ENCODE measurements at places on chromosomes 13 and 19.

DNA sequence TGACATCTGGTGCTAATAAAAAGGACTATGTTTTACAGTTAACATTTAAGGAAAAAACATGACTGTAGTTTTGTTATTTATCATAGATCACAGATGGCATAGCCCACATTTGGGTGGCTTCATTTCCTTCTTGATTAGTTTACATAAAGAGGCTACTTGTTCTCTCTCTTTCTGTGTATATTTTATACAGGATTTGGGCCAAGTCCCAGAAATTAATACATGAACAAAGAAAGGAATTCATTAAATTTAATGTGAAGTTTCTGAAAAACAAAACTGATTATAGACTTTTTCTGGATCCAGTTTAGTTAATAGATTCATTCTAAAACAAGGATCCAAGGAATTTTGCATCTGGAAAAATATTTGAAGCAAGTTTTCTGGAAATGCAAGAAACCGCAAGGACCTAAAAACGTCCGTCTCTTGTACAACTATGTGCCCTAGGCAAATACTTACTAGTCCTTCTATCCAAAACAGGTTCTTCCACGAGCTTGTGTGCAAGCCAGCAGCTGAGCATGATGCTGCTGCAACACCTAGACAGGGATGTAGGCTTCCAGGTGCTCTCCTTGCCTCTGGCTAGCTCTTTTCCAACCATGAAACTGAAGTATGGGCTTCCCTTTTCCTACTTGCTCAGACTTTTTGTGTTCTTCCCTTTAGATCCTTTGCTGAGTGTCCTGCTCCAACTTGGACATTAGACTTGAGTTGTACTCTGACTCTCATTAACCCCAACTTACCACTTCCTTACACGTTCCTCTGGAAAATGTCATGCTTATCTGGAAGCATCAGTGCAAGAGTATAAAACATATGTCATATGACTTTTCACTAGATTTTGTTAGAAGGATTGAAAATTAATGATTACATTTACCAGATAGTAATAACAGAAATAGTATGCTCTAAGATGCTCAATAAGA is 161.5 kb upstream of the STARD13 start:
- peak; percentile 93 for DNase-seq

DNA sequence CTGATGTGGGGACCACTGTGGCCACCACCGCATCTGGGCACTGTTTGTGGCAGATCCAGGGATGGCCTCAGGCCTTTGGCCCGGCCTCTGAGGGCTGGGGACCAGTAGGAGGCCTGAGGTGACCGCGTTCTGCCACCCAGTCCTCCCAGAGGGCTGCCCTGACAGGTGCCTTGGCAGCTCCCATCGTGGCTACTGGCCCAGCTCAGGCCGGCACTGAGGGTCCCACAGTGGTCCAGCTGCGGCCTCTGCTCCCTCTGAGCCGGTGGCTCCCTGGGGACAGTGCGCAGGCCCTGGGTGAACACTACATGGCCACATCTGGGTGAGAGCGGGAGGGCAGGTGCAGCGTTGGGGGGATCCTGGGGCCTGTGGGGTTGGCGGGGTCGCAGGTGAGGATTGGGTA is 61.9 kb downstream of the KDM4B start:
- no peak for DNase-seq

GRCh38 chr19:40741527-40742390 is 8.5 kb downstream of the ACTMAP start:
- DNase-seq: no peak

- DNase-seq: no peak
These were observed 22.3 kb downstream of the EPS15L1 start for GRCh38 chr19:16449330-16449961.

DNA sequence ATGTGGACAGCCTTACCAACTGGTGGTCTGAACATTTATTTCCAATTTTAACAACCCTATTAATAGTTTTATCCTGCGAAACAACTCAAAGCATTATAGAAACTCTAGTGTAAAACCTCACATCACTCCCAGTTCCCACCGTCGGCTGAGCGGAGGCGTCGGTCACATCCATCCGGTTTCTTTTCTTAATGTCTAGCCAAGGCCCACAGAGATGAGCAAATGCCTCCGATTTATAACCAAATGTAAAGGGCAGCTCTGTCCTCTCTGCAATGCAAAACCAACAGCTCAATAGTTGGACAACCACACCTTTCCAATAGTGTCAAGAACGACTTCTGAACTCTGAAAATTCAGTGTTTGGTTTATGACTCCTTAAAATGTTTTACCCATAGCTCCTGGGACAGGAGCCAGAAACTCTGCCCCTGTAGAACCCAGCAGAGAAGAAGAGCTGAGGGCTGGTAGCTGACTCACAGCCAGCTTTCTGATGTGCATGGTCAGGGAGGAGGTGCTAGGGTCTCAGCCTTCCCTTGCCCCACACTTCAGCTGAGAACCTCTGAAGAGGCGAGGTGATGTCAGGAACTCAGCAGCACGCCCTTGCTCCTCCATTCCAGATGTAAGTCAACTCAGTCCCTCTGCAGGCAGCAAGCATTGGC is 90.2 kb upstream of the UQCRFS1 start:
- DNase-seq: no peak

DNA sequence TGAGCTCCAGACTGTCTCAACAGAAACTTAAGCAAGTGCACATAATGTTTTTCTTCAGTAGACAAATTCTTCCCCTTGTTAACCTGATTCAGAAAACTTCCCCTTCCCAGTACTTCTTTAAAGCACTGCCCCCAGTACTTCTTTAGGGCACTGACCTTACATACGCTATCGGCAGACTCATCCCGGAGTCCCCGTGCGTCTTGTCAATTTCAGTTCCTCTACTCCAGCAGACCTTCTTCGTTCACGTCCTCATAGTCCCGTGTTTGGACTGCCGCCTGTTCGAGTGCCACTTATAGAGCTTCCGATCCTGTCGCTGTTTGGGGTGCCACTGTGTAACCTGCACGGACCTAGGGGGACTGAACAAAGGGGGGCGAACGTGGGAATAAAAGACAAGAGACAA is 29.0 kb downstream of the ZNF627 start:
- no peak for DNase-seq

Data from COLO829 (cell line).